ENCODE measurements at places on chromosomes 1 and 21.

- no peak for DNase-seq
Observed at GRCh38 chr1:177937931-177938330, 31.9 kb downstream of the SEC16B start.

GRCh38 chr1:246588159-246588721 lies 22.0 kb downstream of the CNST start:
- DNase-seq, result no peak

DNA sequence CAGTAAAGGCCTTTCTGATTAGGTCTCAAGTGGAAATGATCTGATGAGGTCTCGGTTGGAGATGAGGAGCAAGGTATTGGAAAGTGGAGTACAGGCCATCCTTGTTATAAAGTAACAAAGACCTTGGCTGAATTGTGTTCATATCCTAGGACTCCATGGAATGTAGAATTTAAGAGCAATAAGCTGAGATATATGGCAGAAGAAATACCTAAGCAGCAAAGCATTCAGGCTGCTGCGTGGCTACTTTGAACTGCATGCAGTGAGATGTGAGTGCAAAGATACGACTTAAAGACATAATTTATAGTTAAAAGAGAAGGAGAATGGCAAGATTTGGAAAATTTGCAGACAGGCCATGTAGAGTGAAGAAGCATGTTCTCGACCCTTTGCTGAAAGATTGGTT lies 11.2 kb upstream of the XPR1 start:
- DNase-seq, result no peak

DNA sequence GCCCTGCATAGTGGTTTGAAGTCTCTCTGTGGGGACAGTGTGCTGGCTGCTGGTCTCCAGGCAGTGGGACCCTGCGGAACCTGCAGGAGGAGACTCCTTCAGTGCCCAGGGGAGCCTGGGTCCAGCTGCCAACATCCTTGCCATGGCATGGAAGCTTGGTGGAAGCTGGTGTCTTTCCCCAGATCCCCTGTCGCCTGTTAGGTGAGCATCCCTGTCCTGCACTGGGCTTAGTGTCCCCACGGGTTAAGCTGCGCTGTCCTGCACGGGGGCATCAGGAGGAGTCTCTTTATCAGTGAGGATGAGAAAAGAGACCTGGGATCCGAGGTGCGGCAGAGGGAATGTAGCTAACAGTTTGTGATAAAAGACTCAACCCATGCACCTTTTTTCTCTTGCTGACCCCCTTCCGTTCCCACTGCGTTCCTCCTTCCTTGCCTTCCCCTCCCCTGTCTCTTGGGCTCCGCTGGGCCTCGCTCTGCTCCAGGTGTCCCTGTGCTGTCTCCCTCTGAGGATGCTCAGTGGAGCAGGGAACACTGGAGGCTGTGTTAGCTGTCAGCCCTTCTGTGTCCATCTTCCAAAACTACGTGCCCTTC lies 59.3 kb downstream of the SLC37A1 start:
- no peak for DNase-seq

DNA sequence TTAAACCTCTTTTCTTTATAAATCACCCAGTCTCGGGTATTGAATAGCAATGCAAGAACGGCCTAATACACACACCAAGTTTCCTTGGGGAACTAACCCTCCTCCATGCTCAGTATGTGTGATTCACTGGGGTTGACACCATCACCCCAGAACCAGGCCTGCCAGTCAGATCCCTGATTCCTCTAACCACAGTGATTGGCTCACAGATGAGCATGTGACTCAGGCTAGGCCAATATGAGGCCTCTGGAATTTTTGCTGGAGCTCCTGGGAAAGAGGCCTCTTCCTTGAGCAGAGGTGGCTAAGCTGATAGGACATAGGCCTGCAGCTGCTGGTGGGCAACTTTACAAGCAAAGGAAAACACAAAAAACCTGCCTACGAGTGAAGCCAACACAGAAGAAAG lies 74.7 kb upstream of the ZBTB40 start:
- no peak for DNase-seq

- no peak for DNase-seq
Observed at GRCh38 chr1:245704765-245705164, 550.0 kb downstream of the KIF26B start.
